ENCODE measurements at places on chromosomes 6 and 20.

GRCh38 chr6:126312013-126312665 is 27.8 kb upstream of the CENPW start:
- DNase-seq: peak; percentile 30

- DNase-seq: peak; percentile 64
These were observed 643 bp downstream of the CD24 start for GRCh38 chr6:106973836-106974335.

DNA sequence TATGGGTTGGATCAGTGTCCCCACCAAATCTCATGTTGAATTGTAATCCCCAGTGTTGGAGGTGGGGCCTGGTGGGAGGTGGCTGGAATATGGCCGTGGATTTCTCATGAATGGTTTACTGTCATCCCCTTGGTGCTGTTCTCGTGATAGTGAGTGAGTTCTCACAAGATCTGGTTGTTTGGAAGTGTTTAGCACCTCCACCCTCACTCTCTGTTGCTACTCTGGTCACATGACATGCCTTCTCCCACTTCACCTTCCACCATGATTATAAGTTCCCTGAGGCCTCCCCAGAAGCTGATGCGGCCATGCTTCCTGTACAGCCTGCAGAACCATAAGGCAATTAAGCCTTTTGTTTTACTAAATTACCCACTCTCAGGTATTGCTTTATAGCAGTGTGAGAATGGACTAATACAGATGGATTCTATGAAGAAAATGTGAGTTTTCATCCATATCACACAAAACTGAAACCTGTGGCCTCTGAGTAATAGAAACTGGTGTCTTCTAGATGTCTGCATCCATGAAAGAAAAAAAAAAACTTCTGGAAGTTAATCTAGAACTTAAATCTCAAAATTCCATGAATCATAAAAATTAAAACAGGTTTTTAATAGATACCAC is 39.3 kb downstream of the MBOAT1 start:
- no peak for DNase-seq

DNA sequence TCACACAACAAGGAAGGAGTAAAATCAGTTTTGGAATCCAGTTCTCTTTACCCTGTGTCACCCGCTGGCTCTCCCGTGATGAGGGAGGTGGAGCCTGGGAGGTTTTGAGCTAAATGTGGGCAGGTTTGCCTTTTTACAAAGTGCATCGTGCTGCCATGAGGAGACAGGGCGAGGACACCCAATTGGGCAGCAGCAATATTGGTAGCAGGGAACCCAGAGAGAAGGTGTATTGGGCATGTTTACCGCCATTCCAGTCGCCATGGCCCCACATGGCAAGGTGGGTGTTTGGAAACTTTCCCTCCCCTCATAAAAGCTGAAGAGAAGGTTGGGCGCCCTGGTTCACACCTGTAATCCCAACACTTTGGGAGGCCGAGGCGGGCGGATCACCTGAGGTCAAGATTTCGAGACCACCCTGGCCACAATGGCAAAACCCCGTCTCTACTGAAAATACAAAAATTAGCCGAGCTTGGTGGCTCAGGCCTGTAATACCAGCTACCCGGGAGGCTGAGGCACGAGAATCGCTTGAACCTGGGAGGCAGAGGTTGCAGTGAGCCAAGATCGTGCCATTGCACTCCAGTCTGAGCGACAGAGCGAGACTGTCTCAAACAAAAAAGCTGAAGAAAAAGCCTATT is 3.5 kb upstream of the UBE2V1 start:
- no peak for DNase-seq

- no peak for DNase-seq
These were observed 366.2 kb downstream of the TFAP2A start for GRCh38 chr6:10048370-10049297.

DNA sequence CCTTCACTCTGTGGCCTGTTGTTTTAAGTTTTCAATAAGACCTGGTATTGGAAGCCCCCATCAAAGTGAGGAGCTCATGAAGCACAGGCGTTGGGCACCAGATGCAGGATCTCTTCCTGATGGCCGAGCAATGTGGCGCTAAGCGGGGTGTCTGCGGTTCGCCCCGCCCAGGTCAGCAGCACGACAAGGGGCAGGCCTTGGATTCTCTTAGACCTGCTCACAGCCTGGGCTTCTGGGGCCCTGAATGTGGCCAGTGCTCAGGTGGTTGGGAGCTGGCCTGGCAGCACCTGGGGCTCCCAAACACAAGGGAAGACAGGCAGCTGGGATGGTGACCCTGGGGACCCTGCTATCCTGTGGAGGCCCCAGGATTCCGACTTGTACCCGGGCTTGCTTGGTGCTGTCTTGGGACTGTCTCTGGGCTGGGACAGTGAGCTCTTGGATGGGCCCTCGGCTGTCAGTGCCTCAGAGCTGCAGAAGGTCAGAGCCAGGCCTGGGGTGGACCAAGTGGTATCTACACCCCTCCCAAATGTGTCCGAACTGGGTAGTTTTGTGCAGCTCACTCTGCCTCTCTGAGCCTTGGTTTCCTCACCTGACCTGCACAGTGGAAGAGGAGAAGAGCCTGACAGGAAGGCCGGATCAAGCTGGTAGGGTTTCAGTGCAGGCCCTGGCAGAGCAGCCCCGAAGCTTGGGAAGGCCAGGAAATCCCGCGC is 69.1 kb downstream of the PHACTR3 start:
- DNase-seq: no peak

- DNase-seq: no peak
These were observed 88.3 kb upstream of the SLC22A23 start for GRCh38 chr6:3545156-3545555.

- no peak for DNase-seq
These were observed 26.8 kb downstream of the JAG1 start for GRCh38 chr20:10646886-10647420.

GRCh38 chr6:39377539-39377950 is 55.0 kb upstream of the KCNK16 start:
- DNase-seq: peak; percentile 62

DNA sequence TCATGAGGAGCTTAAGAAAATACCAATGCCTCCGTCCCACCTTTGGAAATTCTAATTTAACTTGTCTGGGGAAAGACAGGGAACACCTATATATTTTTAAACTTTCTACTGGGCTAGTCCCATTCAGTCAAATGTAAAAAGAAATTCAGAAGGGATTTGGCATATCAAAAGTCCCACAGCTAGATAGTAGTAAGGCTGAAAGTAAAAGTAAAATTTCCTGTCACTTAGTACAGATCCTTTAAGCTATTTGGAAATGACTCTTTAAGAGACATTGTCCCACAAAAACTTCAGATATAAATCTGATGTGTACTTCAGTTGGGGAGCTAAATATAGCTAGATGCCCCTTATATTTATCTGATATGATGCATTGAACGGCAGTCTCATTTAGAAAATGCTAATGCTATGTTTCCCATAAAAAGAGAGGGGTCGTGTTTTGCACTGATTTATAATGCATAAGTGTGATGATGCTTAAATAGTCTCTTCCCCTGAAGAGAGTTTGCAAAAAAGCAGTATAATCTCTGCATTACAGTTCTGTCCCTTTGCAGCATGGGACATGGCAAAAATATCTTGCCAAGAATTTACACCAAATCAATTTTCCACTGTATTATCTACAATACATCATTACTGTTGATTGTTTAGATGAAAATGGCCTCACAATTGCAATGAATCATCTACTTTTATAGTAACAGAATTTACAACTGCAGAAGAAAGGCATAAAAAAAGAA is 860.8 kb upstream of the MAP3K7 start:
- no peak for DNase-seq
